Stimulated activated CD4-positive, alpha-beta T cell treated with anti-CD3 and anti-CD28 coated beads, Interleukin-15, amount 100 ng/mL, for 1 hour (primary cell): ENCODE measurements at places on chromosomes 11 and 22.

- no peak for DNase-seq
Measured at GRCh38 chr11:113831314-113831713, 44.1 kb downstream of the USP28 start.

DNA sequence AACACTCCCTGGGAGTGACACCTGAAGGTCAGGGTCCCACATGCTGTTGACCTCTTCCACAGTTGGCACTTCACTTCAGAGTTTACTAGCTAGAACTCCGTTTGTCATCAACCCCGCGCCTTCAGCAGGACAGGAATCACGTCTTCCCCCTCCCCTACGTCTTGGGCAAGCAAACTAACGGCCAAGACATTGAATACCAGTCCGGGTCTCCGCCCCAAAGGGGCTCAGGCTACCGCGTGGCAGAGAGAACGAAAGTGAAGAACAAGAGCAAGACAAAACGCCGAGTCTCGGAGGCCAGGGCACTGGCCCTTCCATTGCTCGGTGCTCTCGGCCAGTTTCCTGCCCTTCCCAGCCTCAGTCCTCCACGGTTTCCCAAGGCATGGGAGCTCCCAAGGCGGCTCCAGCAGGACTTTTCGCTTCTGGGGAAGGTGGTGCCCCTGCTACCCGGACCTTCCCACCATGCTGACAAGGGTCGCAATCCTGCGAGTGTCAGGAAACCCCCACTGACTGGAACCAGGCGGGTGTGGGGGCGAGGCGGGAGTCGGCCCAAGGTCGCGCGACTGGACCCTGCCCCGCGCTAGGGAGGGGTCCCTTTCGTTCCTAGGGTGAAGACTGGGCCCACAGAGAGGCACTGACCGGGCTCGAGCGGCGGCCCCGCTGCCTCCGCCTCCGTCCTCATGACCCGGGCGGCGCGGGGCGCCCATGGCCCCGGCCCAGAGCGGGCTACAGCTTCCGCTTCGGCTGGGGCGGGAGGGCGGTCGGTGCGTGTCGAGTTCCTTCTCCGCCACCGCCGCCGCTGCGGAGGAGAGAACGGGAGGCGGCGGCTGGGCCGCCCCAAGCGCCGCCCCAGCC is at the start of gene GUCD1:
Gene GUCD1, minus strand, starts transcription at position 826 of the 852 bp plus-strand sequence. Its CDS starts 147 bp downstream, at position 679.
- peak; percentile 7 for DNase-seq

DNA sequence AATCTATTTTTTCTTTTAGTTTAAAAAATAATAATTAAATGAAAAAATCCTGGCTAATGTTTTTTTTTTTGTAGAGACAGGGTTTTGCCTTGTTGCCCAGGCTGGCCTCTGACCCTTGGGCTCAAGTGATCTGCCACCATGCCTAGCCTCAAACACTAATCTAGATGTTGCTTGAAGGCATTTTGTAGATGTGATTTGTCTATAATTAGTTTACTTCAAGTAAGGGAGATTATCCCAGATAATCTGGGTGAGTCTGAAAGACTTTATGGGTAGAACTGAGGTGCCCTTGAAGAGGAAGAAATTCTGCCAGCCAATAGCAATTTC is 38.6 kb upstream of the RBFOX2 start:
- no peak for DNase-seq

GRCh38 chr11:93054881-93055280 is 85.4 kb downstream of the MTNR1B start:
- no peak for DNase-seq

DNA sequence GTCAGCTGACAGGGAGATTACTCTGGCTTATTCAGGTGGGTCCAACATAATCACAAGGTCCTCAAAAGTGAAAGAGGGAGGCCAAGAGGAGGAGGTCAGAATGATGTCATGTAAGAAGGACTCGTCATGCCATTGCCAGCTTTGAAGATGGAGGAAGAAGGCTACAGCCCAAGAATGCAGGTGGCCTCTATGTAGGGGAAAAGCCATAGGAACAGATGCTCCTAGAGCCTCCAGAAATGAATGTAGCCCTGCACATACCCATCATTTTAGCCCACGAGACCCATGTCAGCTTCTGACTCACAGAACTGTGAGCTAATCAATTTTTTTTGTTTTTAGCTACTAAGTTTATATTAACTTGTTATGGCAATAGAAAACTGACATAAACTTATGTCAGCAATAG is 171.1 kb downstream of the DBX1 start:
- no peak for DNase-seq

DNA sequence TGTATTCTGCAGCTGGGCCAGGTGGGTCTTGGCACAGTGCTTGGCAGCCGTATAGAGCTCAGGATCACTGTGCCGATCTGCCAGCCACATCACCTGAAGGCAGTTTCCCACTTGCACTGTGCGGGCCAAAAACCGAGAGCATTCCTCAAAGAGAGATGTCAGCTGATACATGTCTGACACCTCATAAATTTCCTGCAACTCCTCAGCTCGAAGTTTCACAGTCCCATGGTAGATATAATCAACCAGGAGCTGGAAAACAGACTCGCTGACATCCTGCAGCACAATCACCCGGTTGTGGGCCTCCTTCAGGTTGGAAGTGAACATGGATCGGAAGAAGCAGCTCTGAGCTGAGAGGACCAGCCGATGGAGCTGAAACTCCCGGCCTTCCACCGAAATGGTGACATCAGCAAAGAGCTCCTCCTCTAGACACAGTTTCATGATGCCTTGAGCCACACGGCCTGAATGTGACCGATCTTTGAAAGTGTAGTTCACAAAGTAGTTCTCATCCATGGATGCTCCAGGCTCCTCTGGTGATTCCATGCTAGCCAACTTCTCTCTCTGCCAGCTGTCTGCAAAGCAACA is 1.2 kb downstream of the KBTBD4 start:
- DNase-seq, result no peak

- DNase-seq, result no peak
Measured at GRCh38 chr11:44389963-44390605, 80.1 kb upstream of the ALX4 start.

GRCh38 chr11:63711838-63712237 is 30.5 kb downstream of the RTN3 start:
- no peak for DNase-seq

DNA sequence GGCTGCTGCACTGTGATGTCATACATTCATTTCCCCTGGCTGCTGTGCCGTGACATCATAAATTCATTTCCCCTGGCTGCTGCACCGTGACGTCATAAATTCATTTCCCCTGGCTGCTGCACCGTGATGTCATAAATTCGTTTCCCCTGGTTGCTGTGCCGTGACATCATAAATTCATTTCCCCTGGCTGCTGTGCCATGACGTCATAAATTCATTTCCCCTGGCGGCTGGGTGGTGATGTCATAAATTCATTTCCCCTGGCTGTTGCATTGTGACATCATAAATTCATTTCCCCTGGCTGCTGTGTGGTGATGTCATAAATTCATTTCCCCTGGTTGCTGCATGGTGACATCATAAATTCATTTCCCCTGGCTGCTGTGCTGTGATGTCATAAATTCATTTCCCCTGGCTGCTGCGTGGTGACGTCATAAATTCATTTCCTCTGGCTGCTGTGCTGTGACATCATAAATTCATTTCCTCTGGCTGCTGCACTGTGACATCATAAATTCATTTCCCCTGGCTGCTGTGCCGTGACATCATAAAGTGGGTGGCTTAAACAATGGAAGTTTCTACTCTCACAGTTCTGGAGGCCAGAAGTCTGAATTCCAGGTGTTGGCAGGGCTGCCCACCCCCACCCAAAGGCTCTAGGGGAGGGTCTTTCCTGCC is 301.1 kb downstream of the SHANK2 start:
- no peak for DNase-seq

DNA sequence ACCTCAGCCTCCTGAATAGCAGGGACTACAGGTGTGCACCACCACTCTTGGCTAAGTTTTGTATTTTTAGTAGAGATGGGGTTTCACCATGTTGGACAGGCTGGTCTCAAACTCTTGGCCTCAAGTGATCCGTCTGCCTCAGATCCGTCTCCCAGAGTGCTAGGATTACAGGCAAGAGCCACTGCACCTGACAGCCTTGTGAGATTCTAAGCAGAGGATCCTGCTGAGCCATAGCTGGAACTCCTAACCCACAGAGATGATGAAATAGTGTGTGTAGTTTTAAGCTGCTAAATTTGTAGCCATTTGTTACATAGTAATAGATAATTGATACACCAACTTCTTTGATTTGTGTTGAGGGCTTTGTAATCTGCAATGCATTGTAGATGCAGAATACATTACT is 51.1 kb downstream of the CLMP start:
- no peak for DNase-seq

GRCh38 chr11:75140269-75141138 is 10.4 kb upstream of the SLCO2B1 start:
- peak; percentile 67 for DNase-seq

DNA sequence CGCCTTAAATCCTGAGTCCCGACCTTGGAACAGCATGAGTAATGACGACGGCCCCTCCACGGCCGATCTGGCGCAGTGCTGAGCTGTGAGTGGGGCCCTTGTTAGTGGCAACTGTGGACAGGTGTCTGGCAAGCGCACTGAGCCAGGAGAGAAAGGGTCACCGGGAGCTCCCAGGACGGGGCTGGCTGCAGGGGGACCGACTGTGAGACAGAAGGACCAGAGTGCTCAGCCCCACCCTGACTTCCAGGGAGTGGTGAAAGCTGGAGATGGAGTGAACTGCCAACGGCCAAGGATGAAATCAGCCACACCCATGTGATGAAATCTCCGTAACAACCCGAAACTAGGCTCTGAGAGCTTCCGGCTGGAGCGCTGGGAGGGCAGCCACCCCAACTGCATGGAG is 228.6 kb downstream of the BRD1 start:
- DNase-seq, result no peak

GRCh38 chr11:47977623-47978022 is 2.7 kb upstream of the PTPRJ start:
- DNase-seq, result no peak

GRCh38 chr11:119149018-119149785 is at the start of gene ABCG4:
ABCG4 (plus strand) TSS chr11:119149052; CDS start chr11:119149966, 914 bp downstream.
- no peak for DNase-seq

GRCh38 chr11:2662430-2663299 is 37.1 kb downstream of the KCNQ1OT1 start:
- no peak for DNase-seq

DNA sequence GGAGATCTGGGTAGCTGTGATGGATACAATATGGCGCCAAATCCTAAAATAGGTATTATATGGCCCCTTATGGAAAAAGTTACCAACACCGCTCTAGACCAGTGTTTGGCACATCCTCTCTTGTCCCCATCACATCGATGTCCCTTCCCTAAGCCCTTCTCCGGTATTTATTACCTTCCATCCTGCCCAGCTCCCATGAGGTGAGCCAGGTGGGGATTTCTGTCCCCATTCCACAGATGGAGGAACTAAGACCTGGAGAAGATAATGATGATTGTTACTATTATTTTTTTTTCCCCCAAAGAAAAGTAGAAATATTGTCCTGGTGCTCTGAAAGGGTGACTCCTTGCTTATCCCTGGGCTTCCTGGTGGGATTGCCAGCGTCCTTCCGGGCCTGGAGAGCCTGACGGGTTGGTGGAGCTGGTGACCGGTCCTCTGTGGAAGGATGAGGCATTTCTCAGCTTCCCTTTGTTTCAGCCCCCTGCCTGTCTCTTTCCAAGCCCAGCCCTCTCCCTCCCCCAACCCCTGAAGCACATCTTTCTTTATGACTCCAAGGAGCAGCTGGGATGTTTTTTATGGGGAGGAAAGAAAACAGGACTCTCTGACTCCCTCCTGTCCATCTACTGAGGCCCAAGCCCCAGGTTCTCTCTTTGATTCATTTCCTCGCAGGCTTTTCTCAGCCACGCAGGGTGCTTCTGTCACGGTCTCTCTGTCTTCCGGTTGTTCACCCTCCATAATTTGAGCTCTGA is 65.4 kb downstream of the TP53I11 start:
- no peak for DNase-seq

- DNase-seq, result no peak
Measured at GRCh38 chr22:38171927-38172831, 9.5 kb downstream of the PLA2G6 start.
